ENCODE measurements at places on chromosomes 11 and 22. TPM values are rescaled to one million over a fixed set of nuclear protein-coding genes. Genes with fewer than 3 reads are reported as not detected.

DNA sequence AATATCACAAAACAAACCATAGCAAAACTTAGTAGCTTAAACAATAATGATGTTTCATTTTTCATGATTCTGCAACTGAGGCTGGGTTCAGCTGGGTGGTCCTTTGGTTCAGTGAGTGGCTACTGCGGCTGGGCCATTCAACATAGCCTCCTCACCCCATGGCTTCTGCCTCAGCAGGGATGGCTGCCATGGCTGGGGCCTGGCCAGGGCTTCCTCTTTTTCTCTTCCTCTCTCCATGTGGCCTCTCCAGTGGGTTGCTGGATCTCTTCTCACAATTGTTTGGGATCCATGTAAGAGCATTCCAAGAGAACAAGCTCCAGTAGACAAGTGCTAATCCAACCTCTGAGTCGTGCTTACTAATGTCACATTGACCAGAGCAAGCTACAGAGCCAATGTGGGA is 248.6 kb upstream of the PLET1 start:
- DNase-seq, result no peak

DNA sequence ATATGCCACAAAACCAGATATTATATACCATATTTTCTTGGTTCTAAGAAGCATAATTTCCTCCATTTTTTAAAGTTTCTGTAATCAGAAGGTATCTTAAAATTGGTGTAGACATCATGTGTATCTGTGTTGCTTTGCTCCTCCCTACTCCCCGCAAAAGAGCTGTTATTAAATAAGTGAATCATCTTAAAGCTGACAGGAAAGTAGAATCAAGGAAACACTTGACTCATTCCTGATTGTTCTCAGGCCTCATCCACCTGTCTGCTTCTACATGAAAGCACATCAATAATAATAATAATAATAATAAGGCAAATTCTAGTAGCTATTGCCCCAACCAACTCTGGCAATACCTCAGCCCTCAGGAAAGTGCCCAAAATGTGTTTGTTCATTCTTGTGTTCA is 26.2 kb upstream of the GUCY1A2 start:
- no peak for DNase-seq

The TMPRSS4 gene
- total RNA-seq, result not detected

The SDHAF2 gene
- 60.6 TPM for total RNA-seq

The APOBEC3F gene
- total RNA-seq, result 8.9 TPM

Measured in hematopoietic multipotent progenitor cell (in vitro differentiated cells).